ENCODE measurements at places on chromosomes 3 and 15. TPM values are rescaled to one million over a fixed set of nuclear protein-coding genes. Genes with fewer than 3 reads are reported as not detected.
A peak's percentile ranks its signal among the peaks of the same experiment; 100 is the strongest.

DNA sequence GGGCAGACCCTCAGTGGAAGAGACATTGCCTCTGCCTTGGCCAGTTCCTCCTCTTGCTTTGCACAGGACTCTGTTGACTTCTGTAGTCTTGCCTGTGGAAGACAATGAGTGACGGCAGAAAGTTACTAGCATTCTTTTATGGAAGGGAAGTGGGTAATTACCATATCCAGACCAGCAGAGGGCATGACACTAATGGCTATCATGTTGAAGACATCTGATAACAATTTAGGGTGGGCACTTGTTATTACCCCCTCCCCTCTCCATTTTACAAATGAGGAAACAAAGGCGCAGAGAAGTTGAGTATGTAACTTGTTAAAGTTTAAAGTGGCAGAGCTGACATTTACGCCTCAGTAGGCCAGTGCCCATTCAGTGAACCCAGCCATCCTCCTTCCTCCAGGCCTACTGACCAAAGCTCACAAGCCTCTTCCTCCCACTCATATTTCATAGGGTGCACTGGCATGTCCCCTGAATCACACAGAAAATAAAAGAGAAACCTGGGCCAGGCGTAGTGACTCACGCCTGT is 48.2 kb upstream of the FMN1 start:
- peak; percentile 85 for DNase-seq

DNA sequence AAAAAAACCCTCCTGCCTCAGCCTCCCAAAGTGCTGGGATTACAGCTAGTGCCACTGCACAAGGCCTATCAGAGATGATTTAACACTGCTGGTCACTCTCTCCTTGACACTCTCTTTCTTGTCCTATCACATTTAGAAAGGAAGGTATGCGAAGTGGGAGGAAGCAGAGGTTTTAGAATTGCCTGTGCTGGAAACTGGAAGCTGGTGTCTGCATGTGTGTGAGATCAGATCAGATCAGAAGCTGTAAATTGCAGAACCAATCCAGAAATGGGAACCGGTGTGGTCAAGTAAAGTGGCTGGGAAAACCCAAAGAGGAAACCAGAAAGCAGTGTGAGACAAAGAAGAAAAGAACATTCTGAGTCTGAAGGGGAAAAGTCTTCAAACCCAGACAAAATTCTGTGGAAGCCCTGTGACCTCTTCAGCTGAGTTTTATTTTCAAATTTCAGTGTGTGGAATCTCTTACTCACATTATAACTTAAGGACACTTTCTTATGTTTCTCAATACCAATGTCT is 2.8 kb downstream of the EFHB start:
- DNase-seq: no peak

DNA sequence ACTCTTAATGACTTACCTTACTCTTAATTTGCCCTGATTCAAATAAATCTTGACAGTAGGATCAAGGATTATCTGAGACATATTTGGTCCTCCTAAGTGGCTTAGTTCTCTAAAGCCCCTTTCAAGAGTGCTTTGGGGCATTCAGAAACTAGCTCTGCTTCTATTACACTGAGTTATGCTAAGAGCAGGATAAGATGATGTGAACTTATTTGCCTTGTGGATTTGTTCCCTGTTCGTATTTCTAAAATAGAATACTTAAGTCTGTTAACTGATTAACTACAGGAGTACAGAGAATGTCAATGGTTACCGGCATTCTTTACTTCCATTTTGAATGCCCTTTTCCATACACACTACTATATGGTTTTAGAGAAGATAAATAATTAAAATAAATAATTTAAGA is 14.8 kb upstream of the FRMD4B start:
- DNase-seq: no peak

DNA sequence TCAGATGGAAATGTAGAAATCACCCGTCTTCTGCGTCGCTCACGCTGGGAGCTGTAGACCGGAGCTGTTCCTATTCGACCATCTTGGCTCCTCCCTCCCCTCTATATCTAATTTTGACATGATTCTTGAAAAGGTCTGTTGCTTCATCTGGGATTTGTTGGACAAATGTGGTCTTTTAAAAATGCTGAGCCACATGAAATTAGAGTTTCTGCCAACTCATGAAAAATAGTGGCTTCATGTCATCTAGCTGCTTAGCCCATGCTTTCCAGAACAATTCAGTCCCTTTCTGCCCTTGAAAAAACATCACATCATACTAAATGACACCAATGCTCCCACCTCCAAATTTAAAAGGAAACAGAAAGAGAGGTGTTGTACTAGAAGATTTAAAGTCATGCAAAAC is 148.6 kb upstream of the EIF1B start:
- DNase-seq: no peak

- DNase-seq: peak; percentile 57
These were observed 28.2 kb downstream of the C3orf62 start for GRCh38 chr3:49248840-49249227.

- DNase-seq: peak; percentile 77
These were observed 143.9 kb downstream of the MAGI1 start for GRCh38 chr3:65894679-65895453.

DNA sequence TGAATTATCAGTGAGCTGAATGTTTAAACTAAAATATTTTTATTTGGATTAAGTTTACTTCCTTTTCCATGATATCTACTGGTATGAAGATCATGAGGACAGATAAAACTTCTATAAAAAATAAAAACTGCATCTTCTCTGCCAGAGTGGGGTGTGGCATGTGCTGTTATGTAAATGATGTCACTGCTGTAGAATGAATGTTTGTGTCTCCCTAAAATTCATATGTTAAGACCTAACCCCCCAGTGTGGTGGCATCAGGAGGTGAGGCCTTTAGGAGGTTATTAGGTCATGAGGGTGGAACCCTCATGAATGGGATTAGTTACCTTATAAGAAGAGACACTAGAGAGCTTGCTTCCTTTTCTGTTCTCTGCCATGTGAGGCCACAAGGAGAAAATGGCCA is 178.7 kb upstream of the DPH6 start:
- DNase-seq: no peak

DNA sequence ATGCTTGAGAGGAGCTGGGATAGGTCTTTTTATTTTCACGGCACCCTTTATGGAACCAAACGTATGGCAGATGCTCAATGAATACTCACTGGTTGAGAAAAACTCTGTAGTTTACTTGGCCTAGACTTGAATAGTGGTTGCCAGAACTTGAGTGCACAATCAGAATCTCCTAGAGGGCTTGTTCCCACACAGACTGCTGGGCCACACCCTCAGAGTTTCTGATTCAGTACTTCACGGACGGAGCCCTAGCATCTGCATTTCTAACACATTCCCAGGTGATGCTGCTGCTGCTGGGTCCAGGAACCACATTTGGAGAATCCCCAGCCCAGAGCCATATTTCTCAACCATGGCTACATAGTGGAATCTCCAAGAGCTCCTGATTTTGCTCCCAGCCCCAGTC is 24.6 kb downstream of the CA12 start:
- no peak for DNase-seq

DNA sequence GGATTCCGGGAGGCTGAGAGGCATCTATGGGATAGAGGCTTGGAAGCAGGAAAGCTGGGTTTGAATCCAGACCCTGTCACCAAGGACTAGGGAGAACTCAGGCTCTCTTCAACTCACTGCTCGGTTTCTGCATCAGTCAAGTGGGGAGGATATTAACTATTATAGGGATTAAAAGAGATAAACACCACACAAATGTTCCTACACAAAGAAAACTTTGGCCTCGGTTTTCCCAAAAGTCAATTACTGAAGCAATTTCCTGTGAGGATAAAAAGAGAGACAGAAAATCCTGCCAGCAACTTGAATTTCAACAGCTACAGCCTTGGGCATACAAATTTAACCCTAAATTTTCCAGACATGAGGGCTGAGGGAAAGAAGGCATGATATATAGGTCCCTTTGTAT is 36.0 kb downstream of the ITGB5 start:
- DNase-seq: no peak

- DNase-seq: no peak
These were observed 480.3 kb upstream of the KCNMB2 start for GRCh38 chr3:178055939-178056338.

- DNase-seq: no peak
These were observed 16.3 kb upstream of the LINGO1 start for GRCh38 chr15:77649017-77649416.

DNA sequence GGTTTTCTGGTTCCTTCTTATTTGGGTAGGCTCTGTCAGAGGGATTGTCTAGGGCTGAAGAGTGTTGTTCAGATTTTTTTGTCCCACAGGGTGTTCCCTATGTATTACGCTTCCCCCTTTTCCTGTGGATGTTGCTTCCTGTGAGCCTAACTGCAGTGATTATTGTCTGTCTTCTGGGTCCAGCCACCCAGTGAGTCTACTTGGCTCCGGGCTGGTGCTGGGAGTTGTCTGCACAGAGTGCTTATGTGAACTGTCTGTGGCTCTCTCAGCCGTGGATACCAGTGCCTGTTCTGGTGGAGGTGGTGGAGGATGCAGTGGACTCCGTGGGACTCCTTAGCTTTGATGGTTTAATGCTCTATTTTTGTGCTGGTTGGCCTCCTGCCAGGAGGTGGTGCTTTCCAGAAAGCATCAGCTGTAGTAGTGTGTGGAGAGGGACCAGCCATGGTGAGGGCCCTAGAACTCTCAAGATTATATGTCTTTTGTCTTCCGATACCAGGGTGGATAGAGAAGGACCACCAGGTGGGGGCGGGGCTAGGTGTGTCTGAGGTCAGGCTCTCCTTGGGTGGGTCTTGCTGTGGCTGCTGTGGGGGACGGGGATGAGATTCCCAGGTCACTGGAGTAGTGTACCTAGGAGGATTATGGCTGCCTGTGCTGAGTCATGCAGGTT is 53.8 kb downstream of the CCDC66 start:
- no peak for DNase-seq

- DNase-seq: no peak
These were observed 171.0 kb upstream of the MBNL1 start for GRCh38 chr3:152097770-152098169.

DNA sequence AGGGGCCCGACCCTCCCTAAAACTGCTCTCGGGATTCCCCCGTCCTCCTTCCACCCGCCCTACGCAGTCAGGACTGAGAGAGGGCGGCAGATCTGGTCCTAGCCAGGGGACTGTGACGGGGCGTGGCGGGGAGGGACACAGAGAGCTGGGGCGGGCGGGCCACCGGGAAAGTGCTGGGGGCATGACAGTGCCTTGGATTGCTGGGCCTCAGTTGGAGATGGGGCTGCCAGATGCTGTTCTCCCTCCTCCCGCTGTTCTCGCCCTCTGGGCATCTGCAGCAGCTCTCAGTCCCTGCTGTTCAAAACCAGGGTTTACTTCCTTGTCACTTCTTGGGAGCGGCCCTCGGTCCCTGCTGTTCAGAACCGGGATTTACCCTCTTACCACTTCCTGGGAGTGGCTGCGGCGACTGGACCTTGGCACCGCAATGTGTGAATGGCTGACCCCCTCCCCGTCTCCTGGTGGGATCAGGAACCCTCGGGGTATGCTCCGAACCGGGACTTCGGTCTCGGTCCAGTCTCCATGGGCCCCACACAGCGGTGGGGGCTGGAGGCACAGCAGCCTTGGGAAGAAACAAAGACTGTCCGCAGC is 1.8 kb upstream of the RPP25 start:
- DNase-seq: no peak

GRCh38 chr3:129103296-129103695 is 18.3 kb downstream of the RAB43 start:
- DNase-seq: no peak

- peak; percentile 58 for DNase-seq
These were observed 38.3 kb downstream of the PDE8A start for GRCh38 chr15:85019815-85020590.

DNA sequence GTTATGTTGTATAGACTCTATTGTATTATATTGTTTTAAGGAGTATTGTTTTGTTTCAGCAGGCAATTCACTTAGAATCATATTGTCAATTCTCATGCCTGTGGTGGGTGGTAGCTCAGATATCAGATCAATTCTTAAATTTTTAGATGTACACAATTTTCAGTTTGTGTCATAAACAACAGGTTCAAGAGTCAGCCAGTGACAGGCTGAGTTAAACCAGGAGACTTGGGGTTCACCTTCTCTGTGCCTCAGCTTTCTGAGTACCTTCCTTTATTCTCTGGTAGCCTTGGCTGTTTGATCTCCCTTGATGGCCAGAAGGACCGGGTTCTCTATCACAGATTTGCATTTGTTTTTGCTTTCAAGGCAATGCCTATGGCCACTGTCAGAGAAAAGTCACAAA is 199.9 kb upstream of the KCNMB2 start:
- no peak for DNase-seq

- DNase-seq: peak; percentile 93
These were observed 17.3 kb upstream of the ATG7 start for GRCh38 chr3:11254876-11255275.

DNA sequence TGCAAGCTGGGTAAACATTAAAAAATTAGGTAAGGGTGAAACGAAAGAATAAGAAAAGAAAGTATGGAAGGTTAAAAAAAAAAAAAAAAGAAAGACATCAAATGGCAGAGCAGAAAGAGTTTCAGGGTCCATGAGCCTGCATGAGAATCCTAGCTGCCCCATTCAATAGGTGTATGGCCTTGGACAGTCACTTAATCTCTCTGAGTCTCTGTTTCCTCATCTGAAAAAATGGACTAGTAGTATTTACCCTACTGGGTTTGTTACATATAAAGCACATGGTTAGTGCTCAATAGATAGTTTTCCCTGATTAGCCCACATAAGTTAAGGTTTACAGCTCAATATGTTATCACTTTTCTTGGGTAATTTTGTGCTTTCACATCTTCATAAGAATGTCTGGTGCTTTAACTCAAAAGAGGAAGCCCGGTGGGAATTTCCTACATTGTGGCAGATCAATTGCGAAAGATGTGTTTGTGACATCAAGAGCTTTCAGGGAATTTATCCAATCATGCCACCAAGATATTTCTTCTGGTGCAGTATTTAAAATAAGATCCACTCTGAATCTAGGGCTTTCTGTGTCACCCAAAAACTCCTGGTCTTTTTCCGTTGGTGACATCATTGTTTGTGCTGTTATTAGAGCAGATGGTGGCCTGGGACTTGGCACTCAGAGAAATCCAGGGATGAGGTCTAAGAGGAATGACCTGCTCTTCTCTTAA is 57.2 kb upstream of the UBE2E1 start:
- DNase-seq: peak; percentile 65

DNA sequence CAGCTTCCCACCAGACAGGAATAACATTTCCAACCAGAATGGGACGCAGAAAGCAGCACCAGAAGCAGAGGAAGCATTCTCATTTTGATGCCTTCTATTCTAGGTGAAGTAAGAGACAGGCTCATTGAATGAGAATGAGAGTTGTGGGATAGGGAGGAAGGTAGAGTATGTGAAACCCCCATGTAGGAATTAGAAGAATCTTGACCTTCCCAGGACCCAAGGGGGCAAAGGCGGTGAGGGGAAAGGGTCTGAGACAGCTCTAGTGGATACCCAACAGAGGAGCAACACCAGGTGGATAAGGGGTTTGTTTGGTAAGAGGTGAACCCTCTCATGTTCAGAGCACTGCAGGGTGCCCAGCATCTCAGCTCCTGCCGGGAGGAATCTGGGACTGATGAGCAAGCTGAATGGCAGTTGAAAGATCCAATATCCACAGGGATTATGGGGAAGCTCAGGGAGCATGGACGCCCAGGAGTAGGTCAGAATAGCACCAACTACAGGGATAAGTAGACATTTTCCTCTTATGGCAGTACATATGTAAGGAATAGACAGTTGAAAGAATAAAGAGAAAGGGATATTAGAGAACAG is 77.0 kb downstream of the PLCL2 start:
- DNase-seq: no peak

The GOLGA6D gene
- total RNA-seq: not detected

The CTXN2 gene
- total RNA-seq: not detected

The CLRN1 gene
- not detected for total RNA-seq

The GNB4 gene
- total RNA-seq: 10.9 TPM

The CACNA2D2 gene
- not detected for total RNA-seq

The TRMT10C gene
- total RNA-seq: 23.2 TPM

The HCLS1 gene
- total RNA-seq: 10.4 TPM

The C3orf22 gene
- total RNA-seq: not detected

The DLL4 gene
- total RNA-seq: not detected

The GOLGA6B gene
- not detected for total RNA-seq

The BHLHE40 gene
- total RNA-seq: 42.9 TPM

Data from bronchial epithelial cell (primary cell).